ENCODE measurements at places on chromosomes 6 and 20.

GRCh38 chr20:49426873-49427272 lies 55.6 kb downstream of the KCNB1 start:
- DNase-seq, result no peak

DNA sequence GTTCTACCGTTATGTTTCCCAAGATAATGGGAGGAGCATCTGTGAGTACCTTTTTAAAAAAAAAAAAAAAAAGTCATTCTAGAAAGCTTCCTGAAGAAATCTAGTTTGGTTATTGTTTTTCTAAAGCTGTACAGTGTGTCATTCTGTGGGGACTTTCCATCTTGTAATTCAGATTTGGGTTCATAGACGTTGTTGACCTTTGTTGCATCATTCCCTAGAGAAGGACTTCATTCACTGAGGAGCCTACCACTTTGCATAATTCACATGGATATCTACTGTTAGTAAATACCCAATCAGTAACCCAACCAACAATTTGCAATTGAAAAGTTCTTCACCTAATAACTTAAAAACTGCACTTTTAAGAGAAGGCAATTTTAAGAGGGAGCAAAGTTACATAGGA lies 60.1 kb downstream of the RPP40 start:
- DNase-seq, result no peak

DNA sequence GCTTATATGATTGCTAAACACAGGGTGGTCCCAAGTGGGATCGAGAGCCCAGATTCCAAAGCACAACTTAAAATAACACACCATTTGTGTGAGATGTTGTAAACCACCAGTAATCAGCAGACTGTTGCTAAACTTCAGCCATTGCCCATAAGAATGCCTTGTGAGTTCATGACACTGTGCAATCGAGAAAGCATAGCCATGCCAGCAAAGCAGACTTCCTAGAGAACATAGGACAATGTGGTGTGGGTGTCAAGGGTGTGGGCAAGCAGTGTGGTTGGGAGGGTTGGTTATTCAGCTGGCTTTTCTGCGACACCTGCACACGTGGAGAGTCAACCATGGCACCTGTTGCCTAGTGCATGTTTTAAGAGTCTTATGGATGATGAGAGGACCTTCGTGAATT lies 16.1 kb upstream of the CALHM6 start:
- no peak for DNase-seq

GRCh38 chr20:64082126-64082731 lies 2.0 kb downstream of the LKAAEAR1 start:
- DNase-seq, result no peak

DNA sequence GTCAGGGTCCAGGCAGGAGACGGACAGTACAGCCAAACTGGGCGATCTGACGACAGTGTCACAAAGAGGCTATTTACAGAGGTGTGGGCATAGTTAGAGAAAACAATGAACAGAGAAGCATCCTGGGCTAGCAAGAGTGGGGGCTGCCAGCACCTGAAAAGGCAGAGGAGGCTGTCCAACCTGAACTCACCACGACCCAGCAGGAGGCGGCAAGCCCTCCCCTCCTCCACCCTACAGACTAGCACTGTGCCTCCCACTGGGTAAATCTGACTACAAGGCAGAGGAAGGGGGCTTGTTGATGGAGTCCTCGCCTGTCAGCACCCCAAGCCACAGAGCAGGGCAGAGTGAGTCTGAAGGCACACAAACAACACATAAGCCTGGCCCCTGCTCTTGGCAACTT lies 52.8 kb upstream of the CDYL start:
- no peak for DNase-seq
